RCC 7860 (cell line): ENCODE measurements at places on chromosomes 16 and 17.

DNA sequence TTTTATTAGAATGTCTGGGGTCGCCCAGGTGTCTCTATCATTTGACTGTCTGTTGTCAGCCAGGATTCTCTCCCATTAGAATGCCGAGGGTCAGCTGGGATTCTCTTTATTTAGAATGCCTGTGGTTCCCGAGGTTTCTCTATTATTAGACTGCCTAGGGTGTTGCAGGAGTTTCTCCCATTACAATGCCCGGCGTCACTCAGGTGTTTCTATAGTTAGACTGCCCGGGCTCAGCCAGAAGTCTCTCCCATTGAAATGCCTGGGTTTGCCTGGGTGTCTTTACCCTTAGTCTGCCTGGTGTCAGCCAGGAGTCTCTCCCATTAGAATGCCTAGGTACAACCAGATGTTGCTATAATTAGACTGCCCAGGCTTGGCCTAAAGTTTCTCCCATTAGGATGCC, 2252.0 kb downstream of the TP53TG3F start:
- DNase-seq = no peak

- no peak for DNase-seq
Observed at GRCh38 chr17:81961521-81962498, 823 bp upstream of the NOTUM start.

GRCh38 chr17:8951206-8951605, 14.3 kb downstream of the PIK3R5 start:
- DNase-seq = no peak

DNA sequence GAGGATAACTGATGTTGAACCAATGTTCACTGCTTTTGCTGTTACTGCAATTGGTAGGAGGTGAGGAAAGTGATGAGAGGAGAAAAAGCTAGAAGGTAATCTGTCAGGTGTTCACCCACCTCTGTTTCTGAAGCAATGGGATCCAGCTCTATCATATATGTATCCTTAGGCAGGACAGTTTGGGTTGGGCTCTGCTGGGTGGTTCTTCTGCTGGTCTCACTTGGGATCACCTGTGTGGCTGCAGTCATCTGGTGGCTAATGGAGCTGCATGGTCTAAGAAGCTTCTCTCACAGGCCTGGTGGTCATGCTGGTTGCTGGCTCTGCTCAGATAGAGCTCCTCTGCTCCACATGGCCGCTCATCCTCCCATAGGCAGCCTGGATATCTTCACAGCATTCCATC, 40.2 kb upstream of the ZCCHC14 start:
- DNase-seq = no peak

- DNase-seq = no peak
Observed at GRCh38 chr17:50117202-50118051, 12.5 kb downstream of the SAMD14 start.
